ENCODE measurements at places on chromosomes 16 and 17. TPM values are rescaled to one million over a fixed set of nuclear protein-coding genes. Genes with fewer than 3 reads are reported as not detected.

The TP53TG3D gene
- total RNA-seq = not detected

The NPIPB6 gene
- total RNA-seq = not detected

The STX1B gene
- 1.1 TPM for total RNA-seq

The RNF222 gene
- not detected for total RNA-seq

The P2RX1 gene
- not detected for total RNA-seq

The ARRB2 gene
- 9.2 TPM for total RNA-seq

The ITGAL gene
- total RNA-seq = not detected

The TMEM238L gene
- not detected for total RNA-seq

The FBXO31 gene
- 34.5 TPM for total RNA-seq

The STH gene
- not detected for total RNA-seq

The HOXB13 gene
- not detected for total RNA-seq

All from subcutaneous preadipocyte (primary cell).